ENCODE measurements at places on chromosomes 1 and 21. TPM values are rescaled to one million over a fixed set of nuclear protein-coding genes. Genes with fewer than 3 reads are reported as not detected.

DNA sequence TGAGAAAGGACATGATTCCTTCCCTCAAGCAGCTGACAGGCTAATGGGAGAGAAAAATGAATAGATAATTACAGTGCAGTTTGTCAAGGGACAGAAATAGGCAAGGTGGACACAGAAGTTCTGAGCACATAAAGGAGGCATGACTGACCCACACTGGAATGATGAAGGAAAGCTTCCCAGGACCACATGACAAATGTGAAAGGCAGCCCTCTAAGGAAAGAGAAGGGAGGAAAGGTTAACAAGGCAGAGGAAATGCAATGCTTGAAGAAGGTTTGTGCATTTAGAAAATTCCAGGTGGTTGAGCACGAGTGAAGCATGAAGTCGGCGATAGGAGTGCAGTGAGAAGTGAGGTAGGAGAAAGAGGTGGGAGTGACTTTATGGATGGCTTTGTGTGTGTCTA, 37.4 kb downstream of the LAMC2 start:
- DNase-seq, result no peak

- DNase-seq, result no peak
Measured at GRCh38 chr1:156833603-156834002, 17.0 kb upstream of the SH2D2A start.

GRCh38 chr21:15195768-15196167, 131.0 kb upstream of the NRIP1 start:
- DNase-seq, result no peak

- no peak for DNase-seq
Measured at GRCh38 chr1:3314491-3315381, 139.7 kb upstream of the ARHGEF16 start.

DNA sequence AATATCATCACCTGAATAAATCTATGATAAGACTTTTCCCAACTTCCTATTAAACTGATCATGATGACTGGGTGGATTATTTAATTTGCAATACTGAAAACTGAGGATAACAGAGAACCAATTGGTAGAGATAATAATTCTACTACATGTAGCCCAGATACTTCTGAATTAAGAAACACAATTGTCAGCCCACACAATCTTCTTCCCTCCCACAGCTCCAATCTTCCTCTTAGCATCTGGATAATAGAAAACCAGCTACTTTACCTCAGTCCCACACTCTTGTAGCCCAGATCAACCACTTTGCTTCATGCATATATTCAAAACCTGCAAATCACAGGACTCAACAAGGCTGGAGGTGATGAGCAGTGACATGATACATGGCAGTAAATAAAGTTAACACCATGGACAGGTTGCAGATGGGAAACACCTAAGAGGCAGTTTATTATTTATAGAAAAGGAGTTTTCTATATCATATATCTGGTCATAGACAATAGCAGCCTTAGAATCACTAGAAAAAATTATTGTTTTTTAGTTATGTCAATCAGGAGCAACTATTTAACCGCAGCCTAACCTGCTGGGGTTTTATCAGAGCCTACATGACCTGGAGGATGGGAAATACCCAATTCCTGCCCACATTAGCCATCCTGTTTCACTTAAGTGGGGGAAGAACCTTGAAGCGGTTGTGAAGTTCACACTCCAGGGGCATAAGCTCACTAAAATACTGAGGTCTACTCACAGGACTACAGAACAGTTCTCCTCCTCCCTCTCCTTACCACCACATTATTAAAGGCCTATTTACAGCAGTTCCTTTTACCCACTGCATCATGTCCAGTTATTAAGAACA, 16.7 kb downstream of the FRRS1 start:
- DNase-seq, result no peak

GRCh38 chr1:1315435-1315954, 7.1 kb downstream of the PUSL1 start:
- DNase-seq, result peak; percentile 75

GRCh38 chr1:110489406-110489805, 29.6 kb downstream of the KCNA10 start:
- no peak for DNase-seq

DNA sequence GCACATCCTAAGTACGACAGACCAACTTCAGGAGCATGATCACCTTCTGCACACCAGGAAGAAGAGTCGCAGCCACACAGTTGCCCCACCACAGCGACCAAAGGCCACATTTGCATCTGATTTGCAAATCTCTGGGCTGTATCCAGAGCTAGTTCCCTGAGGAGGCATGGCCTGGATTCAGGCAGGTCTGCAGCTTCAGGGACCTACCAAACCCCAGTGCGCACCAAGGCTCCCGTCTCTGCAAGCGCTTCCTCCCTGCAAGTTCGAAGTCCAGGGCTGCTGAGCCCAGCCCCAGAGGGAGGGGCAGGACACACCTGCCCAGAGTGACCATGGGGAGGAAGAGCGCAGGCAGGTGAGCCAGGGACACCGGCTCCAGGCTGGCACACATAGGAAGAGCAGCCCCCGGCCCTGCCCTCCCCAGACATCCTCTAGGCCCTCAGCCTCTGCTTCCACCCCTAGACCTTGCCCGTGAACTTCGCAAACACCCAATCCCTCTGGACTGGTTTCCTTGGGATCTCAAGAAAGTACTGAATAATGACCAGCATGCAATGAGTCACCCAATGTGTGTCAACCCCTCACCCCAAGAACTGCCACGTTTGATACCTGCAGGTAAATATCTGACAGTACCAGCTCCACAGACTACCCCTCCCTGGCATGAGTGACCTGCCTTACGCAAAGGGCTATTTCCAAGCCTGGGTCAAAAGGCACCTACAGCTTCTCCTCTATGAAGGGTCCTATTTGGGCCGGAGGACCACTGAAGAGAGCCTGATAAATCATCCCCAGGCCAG, 36.8 kb downstream of the CASZ1 start:
- no peak for DNase-seq

GRCh38 chr1:184362876-184363275, 24.0 kb upstream of the C1orf21 start:
- no peak for DNase-seq

- no peak for DNase-seq
Measured at GRCh38 chr21:27480841-27481261, 514.0 kb upstream of the ADAMTS5 start.

DNA sequence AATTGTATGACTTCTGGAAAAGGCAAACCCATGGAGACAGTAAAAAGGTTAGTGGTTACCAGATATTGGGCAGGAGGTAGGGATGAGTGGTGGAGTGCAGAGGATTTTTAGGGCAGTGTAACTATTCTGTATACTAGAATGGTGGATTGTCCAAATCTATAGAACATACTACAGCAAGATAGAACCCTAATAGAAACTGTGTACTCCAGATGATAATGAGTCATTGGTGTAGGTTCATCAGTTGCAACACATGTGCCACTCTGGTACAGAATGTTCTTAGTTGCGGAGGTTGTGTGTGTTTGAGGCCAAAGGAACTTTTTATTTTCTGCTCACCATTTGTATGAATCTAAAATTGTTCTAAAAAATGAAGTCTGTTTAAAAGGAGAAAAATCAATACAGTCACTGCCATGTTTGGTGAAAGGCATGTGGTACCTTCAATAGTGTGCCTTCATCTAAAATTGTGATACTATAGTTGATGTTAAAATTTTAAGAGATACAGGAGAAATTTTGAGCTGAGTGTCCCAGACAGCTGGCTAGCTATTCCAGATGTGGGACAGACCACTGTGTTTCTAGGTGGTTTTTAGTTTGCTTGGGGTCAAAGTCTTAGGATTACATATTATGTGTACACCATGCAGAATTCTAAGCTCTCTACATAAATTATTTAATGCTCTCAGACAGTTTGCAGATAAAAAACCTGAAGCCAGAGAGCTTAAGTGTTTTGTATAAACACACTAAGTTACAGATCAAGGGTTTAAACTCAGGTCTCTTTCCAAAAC, 150.5 kb downstream of the RPS6KC1 start:
- no peak for DNase-seq

DNA sequence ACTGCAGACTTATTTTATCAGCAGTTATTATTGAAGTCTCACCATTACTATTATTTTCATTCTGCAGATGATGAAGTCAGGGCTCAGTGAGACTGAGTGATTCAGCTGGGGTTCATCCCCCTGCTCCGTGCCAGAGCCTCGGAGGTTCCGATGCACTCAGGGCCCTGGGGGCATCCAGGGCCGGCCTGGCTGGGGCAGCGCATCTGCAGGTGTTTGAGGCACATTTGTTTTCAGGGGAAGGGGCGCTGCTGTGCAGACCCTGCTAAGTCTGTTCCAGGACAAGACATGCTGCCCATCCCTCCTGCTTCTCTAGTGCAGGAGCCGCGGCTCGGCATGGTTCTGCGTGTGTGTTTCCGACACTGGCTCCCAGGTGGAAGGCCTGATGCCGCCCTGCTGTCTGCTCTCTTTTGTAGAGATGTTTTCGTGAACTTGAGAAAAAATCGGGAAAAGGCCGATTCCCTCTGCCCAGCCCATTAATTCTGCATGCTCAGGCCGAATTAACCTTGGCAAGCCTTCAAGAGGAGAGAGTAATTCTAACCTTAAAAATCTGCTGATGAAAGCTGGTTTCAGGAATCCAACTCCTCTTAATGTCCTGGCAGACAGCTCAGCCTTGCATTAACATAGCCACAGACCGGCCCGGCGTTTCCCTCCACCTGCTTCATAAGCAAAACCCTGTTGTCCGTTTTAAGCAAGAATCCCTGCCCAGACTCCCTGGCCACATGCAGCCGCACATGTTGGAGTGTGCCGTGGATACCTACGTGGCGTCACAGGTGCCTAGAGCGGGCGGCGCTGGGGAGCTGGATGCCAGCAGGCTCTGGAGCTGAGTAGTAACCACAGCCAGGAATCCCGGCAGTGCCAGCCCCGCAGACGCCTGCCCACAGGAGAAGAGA, 316.0 kb upstream of the VAMP3 start:
- DNase-seq, result no peak

DNA sequence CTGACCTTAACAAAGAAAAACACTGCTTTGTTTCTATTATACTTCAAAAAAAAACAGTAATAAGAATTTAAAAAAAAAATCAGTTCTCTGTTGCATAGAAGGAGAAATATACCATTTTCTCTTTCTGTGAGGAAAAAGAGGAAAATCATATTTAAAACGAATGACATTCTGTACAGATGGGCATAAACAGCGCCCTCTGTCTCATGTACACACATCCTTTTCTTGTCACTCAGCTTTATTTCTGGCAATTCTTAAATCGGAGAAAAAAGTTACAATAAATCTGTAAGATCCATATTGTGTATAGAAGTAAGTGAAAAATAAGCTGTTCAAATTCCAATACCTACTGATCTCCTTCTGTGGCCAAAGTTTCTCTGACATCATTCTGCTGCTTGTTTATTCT, 245.4 kb downstream of the SMYD3 start:
- DNase-seq, result no peak

DNA sequence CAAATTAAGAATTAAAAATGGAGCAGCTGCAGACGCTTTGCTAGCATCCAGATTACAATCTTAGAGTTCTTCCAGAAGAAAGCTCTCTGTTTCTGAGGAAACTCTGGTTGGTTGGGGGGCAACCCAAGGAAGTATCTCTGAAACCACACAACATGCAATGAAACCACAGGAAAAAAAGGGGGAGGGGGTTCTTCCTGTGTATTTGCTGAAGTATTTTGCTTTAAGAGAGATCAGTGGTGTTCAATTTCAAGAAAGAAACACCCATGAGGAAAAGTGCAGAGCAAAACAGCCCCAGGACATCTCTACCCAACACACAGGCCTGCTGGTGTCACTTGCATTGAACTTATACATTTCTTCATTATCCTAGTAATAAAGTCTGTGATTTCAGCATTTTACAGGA, 19.7 kb upstream of the TIAM1 start:
- no peak for DNase-seq

GRCh38 chr1:179575497-179576314, at the start of gene NPHS2:
NPHS2 (minus strand) TSS chr1:179575948; CDS start chr1:179575864, 84 bp downstream.
- DNase-seq, result peak; percentile 55

GRCh38 chr21:39153842-39154241, 29.4 kb downstream of the PSMG1 start:
- DNase-seq, result no peak

DNA sequence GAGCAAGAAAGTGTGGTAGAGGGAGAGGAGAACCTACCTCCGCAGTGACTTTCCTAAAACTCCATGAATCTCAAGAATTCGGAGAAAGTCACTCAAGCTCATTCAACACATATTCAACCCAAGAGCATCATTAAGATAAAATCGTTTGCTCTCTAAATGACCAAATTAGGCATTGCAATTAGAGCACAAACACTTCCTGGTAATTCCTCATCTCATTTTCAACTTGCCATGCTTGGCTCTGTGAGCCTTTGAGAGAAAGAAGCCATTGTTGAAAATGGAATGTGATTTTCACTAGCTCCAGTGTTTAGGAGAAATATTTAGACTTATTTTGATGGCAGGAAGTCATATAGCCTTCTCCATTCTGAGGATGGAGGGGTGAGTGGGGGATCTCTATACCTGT, 52.5 kb downstream of the KAZN start:
- no peak for DNase-seq

- peak; percentile 50 for DNase-seq
Measured at GRCh38 chr1:233328142-233328921, 808 bp downstream of the MAP3K21 start.

DNA sequence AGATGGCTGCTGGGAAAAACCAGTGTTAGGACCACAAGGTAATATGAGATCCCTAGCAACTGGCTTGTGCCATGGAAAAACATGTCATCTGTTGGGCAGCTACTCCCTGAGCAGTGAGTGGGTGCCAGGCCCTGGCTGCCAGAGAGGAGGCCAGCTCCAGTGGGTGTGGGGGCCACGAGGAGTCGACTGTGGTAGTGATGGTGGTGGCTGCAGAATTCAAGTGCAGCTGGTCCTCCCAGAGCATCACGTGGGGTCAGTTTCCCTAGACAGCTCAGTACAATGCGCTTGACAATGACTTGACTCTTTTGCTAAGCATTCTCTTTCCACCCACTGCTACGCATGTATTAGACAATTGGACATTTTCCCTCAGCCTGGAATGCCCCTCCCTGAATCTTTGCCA, 14.5 kb upstream of the CDC42 start:
- no peak for DNase-seq

DNA sequence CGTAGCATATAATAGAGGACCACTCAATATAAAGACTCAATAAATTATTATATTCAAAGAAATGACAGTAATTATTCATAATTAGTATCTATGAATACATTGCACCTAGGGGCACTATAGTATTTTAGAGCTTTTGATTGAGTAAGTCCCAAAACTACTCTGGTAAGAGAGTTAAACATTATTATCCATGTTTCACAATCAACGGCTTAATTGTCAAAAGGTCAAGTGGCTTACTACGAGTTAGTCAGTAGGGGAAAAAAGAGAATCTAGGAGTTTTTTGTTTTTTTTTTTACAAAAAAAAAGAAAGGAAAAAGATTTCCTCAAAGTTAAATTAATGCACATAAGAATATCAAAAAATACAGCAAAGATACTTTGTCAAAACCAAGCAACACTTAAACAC, 20.4 kb upstream of the LAMC1 start:
- DNase-seq, result no peak

ASTN1 gene
- 0.94 TPM for total RNA-seq

COL6A1 gene
- total RNA-seq, result 193 TPM

SIK1 gene
- 5.7 TPM for total RNA-seq

ZNF695 gene
- total RNA-seq, result 22.3 TPM

HCRTR1 gene
- not detected for total RNA-seq

SH2D1B gene
- not detected for total RNA-seq
